ENCODE measurements at places on chromosomes 2 and 18.

- H3K4me3 ChIP-seq: no peak overlapping the region
- no peaks in the 10 kb centered on the region for H3K36me3 ChIP-seq
- no peak for DNase-seq
- no peaks in the 10 kb centered on the region for H3K4me1 ChIP-seq
- H3K27me3 ChIP-seq: no peaks in the 10 kb centered on the region
These were observed 102.8 kb upstream of the FZD7 start for GRCh38 chr2:201930831-201931230.

- DNase-seq: no peak
- H3K4me3 ChIP-seq: no peak overlapping the region
- no peaks in the 10 kb centered on the region for H3K4me1 ChIP-seq
- H3K36me3 ChIP-seq: no peaks in the 10 kb centered on the region
These were observed 194.8 kb downstream of the EIPR1 start for GRCh38 chr2:3182848-3183247.

GRCh38 chr2:18903750-18904149 lies 314.4 kb upstream of the NT5C1B start:
- DNase-seq: no peak
- H3K36me3 ChIP-seq: no peaks in the 10 kb centered on the region
- peaks cover 37% of the 10 kb centered on the region for H3K4me1 ChIP-seq
- no peaks in the 10 kb centered on the region for H3K27me3 ChIP-seq
- H3K27ac ChIP-seq: no peak overlapping the region

DNA sequence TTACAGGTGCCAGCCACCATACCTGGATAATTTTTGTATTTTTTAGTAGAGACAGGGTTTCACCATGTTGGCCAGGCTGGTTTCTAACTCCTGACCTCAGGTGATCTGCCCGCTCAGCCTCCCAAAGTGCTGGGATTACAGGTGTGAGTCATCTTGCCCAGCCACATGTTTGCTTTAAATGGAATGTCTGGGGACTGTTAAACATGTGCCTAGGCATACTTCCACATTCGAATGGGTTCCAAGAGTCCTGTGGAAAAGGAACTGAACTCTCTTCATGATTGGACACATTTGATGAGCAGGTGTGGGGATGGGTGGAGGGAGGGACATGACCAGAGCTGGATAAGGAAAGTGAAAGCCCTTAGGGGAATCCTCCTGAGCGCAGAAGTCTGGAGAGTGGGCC lies 58.4 kb upstream of the GREB1L start:
- no peak overlapping the region for H3K4me3 ChIP-seq
- H3K27me3 ChIP-seq: no peaks in the 10 kb centered on the region
- H3K27ac ChIP-seq: no peak overlapping the region
- H3K4me1 ChIP-seq: peaks cover 4% of the 10 kb centered on the region
- H3K36me3 ChIP-seq: no peaks in the 10 kb centered on the region

- no peak overlapping the region for H3K27ac ChIP-seq
- no peak overlapping the region for H3K4me3 ChIP-seq
- no peaks in the 10 kb centered on the region for H3K4me1 ChIP-seq
- H3K27me3 ChIP-seq: no peaks in the 10 kb centered on the region
- no peak for DNase-seq
- H3K36me3 ChIP-seq: peaks cover 21% of the 10 kb centered on the region
These were observed 110.6 kb downstream of the SEPTIN10 start for GRCh38 chr2:109503191-109503590.

Data from tibial artery (tissue), 4 donors.